Thyroid gland (tissue), 4 donors: ENCODE measurements at places on chromosomes 16 and 17. TPM values are rescaled to one million over a fixed set of nuclear protein-coding genes. Genes with fewer than 3 reads are reported as not detected.

GRCh38 chr17:64255764-64256163, 7.3 kb downstream of the TEX2 start:
- H3K27ac ChIP-seq = no peak overlapping the region
- H3K4me3 ChIP-seq = no peak overlapping the region
- no peak for DNase-seq
- peaks cover 39% of the 10 kb centered on the region for H3K4me1 ChIP-seq
- no peaks in the 10 kb centered on the region for H3K36me3 ChIP-seq
- no peaks in the 10 kb centered on the region for H3K27me3 ChIP-seq

DNA sequence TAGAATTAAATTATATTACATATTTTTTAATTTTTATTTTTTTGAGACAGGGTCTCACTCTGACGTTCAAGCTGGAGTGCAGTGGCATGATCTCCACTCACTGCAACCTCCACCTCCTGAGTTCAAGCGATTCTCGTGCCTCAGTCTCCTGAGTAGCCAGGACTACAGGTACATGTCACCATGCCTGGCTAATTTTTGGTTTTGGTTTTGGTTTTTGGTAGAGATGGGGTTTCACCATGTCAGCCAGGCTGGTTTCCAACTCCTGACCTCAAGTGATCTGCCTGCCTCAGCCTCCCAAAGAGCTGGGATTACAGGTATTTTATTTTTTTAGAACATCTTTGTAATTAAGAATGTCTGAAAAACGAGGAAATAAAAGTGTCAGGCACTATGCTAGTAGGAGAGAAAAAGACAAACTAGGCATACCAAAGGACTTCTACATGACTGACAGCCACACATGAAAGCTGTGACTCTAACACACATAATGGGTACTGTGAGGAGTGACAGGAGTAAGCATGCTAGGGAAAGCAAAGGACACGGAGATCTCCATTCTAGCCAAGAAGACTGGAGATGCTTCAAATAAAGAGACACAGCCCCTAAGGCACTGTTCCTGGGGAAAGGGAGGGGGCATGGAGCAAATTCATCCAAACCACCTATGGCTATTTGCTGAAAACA, 7.3 kb downstream of the GNA13 start:
- peak overlapping the region; percentile 85 for H3K27ac ChIP-seq
- peaks cover 5% of the 10 kb centered on the region for H3K36me3 ChIP-seq
- peak; percentile 27 for DNase-seq
- no peak overlapping the region for H3K4me3 ChIP-seq
- peaks cover 58% of the 10 kb centered on the region for H3K4me1 ChIP-seq

- no peaks in the 10 kb centered on the region for H3K27me3 ChIP-seq
- no peak overlapping the region for H3K27ac ChIP-seq
- H3K4me3 ChIP-seq = no peak overlapping the region
Measured at GRCh38 chr16:23842137-23842600, 6.4 kb downstream of the PRKCB start.

- H3K27ac ChIP-seq = no peak overlapping the region
- H3K4me1 ChIP-seq = no peaks in the 10 kb centered on the region
- H3K27me3 ChIP-seq = no peaks in the 10 kb centered on the region
- no peak overlapping the region for H3K4me3 ChIP-seq
- no peaks in the 10 kb centered on the region for H3K36me3 ChIP-seq
Measured at GRCh38 chr17:44604768-44605485, 47.6 kb downstream of the FZD2 start.

GRCh38 chr17:9544221-9544620, 31.4 kb downstream of the STX8 start:
- H3K27ac ChIP-seq = no peak overlapping the region
- no peaks in the 10 kb centered on the region for H3K4me1 ChIP-seq
- H3K27me3 ChIP-seq = no peaks in the 10 kb centered on the region
- no peaks in the 10 kb centered on the region for H3K36me3 ChIP-seq

KRT39 gene
- not detected for total RNA-seq

DNA sequence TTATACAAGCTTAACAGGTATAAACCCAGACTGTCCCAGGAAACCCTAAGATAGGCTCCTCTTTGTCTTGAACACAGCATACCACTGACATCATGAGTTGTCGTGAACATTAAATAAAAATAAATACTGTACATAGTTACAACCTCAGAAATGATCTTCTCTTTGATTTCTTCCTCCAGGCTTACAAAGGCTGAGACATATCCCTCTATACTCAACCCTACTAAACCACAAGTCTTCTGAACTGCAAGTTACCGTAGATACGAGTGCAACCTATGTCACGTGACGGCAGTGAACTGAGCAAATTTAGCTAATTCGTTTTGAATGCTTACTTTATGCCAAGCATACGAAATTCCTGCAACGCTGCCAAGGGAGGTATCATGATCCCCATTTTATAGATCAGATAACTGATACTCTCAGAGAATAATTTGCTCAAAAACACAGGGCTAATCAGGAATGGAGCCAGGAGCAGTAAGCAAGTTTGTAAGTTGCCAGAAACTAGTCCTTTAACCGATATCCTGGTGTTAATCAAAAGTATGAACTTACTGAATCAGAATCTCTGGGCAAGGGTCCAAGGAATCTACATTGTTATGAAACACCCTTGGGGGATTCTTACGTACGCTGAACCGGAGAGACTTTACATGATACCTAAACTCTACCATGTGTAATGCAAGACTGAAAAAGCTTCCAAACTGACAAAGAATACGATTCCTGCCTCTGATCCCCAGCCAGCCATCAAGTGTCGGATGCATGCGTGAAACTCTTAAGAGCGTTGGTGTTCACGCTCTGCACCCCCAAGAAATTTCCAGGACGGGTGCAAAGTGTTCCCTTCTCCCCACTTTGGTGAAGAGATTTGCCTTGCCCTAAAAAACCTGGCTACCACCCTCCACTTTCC, 106.2 kb downstream of the XYLT1 start:
- no peak overlapping the region for H3K4me3 ChIP-seq
- no peaks in the 10 kb centered on the region for H3K36me3 ChIP-seq
- peaks cover 42% of the 10 kb centered on the region for H3K4me1 ChIP-seq

DNA sequence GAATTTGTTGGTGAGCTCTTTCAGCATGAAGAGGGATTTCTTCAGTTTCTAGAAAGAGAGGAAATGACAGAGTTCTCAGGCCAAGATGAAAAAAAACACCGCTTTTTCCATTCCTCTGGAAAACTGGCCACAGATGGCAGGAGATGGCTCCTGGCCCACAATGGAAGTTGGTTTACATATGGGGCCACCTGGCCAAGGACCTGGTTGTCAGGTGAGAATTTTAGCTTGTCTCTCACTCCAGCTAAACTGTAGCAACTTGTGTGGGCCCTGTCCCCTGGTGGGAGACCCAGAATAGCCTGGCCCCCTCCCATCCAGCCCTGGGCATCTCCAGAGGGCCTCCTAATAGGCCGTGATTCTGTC, 33.6 kb downstream of the LGALS9 start:
- no peaks in the 10 kb centered on the region for H3K36me3 ChIP-seq
- H3K4me3 ChIP-seq = no peak overlapping the region
- no peaks in the 10 kb centered on the region for H3K27me3 ChIP-seq
- no peaks in the 10 kb centered on the region for H3K4me1 ChIP-seq
- H3K27ac ChIP-seq = no peak overlapping the region

MGAT5B gene
- total RNA-seq = 0.73 TPM

NDEL1 gene
- total RNA-seq = 56.0 TPM

DNA sequence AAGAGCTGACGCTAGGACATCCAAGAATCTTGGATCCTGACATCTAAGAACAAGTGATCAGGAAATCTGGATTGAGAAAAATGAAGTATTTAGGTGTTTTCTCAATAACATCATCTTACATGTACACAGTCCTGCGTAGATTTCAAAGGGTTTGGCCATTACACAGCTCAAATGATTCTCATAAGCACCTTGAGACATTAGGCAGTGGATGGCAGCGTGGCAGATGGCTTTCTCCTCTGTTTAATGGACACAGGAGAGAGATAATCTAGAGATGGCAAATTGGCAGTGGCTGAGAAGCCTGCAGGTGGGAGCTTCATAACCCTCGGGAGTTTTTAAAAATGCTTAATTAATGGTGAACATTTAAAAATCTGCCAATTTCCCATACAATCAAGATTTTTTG, 137.5 kb downstream of the ZFHX3 start:
- DNase-seq = no peak
- no peak overlapping the region for H3K27ac ChIP-seq
- no peaks in the 10 kb centered on the region for H3K36me3 ChIP-seq
- H3K27me3 ChIP-seq = no peaks in the 10 kb centered on the region
- peaks cover 20% of the 10 kb centered on the region for H3K4me1 ChIP-seq
- no peak overlapping the region for H3K4me3 ChIP-seq

- H3K27me3 ChIP-seq = no peaks in the 10 kb centered on the region
- no peaks in the 10 kb centered on the region for H3K4me1 ChIP-seq
- H3K36me3 ChIP-seq = no peaks in the 10 kb centered on the region
- H3K27ac ChIP-seq = no peak overlapping the region
- DNase-seq = no peak
- H3K4me3 ChIP-seq = no peak overlapping the region
Measured at GRCh38 chr16:11447272-11447671, 102.0 kb downstream of the RMI2 start.

DNA sequence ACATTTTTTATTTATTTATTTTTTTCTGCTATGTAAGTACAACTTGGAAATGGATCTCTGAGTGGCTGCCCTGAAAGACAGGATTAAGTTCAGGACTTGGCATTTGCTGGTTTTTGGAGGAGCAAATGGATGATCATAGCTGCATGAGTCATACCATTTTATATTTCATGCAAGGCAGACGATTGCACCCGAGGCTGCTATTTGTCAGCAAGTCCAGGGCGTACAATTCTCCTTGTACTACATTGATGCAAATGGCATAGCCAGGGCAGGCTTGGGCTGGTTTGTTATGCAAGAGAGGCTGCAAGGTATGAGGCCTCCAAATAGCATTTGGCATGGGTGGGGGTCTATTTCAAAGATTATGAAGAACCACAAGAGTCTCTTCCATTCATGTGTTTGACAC, 81.2 kb upstream of the CACNG3 start:
- DNase-seq = no peak
- no peaks in the 10 kb centered on the region for H3K27me3 ChIP-seq
- no peaks in the 10 kb centered on the region for H3K36me3 ChIP-seq
- no peak overlapping the region for H3K4me3 ChIP-seq

CCL5 gene
- 3.9 TPM for total RNA-seq
